C1 segment of cervical spinal cord (tissue), 14 donors: ENCODE measurements at places on chromosomes 3 and 15.

GRCh38 chr3:15558581-15558980, 37.1 kb upstream of the COLQ start:
- no peak for DNase-seq

DNA sequence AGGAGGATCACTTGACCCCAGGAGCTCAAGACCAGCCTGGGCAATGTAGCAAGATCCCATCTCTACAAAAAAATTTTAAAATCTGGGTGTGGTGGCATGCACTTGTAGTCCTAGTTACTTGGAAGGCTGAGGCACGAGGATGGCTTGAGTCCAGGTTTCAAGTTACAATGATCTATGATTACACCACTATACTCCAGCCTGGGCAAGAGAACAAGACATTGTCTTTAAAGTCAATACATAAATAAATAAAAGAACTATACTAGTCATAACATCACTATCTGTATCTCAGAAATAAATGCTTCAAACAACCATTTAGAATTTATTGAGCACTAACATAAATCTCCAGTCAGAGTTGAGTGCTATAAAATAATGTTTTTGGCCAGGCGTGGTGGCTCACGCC, 8.5 kb upstream of the PHLDB2 start:
- DNase-seq: no peak

DNA sequence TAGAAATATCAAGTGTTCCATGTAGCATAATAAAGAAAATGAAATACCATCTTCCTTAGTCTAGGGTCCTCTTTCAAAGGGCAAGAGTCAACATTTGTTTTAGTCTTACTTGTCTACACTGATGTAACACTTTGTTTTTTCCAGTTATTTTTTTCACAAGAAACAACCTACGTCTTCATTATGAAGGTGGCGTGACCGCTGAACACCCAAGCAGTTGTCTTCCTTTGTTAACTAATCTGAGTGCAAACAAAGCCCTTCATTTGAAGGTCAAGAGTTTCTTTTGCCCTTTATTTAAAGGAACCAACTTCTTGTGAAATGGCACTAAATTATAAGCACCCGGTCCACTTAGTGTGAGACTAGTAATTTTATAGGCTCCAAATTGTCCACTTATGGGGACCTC, 73.2 kb downstream of the CD47 start:
- DNase-seq: no peak

- DNase-seq: no peak
These were observed 69.6 kb upstream of the THBS1 start for GRCh38 chr15:39511000-39511915.

DNA sequence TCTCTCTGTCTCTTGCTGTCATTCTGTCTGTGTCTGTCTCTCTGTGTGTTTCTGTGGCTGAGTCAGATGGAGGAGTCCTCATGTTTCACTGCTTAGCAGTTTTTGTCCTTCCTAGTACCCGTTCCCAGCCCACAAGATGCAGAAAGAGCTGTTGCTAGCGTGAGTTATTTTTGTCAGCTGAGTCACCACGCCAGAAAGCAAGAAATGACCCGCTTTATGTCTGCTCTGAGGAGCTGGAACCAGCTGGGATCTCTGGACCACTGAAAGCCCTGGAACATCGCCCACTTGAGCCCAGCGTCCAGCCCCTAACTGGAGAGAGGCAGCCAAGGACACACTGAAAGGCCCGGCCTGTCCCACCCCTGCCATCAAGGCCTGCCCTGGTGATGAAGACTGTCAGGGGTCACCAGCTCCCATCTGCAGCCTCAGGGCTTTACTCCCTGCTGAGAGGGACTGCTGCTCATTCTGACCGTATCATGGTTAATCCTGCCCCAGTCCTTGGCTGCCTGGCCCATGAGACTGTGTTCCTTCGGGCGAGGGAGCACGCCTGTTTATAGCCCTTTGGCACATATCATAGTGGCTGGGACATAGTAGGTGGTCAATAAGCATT, 101.7 kb upstream of the TPM1 start:
- DNase-seq: peak; percentile 56

GRCh38 chr3:114624571-114625181, 330.8 kb downstream of the TIGIT start:
- peak; percentile 80 for DNase-seq

DNA sequence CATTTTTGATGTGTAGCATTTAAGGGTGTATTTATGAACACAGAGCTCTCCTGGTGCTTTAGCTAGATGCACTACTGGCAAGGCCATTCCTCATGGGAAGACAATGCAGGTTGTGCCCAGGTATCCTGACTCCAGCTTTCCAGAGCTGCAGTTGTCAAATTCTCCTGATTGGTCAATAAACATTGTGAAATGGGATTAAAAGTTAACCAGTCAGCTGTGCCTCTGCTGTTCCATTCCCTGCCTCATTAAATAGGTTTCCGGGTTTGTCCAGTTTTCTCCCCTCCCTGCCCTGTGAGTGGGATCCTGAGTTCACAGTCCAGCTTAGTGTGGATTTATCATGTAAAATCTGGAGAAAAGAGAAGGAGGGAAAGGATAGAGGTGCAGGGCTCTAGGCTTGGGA, 207.3 kb downstream of the SQOR start:
- no peak for DNase-seq

DNA sequence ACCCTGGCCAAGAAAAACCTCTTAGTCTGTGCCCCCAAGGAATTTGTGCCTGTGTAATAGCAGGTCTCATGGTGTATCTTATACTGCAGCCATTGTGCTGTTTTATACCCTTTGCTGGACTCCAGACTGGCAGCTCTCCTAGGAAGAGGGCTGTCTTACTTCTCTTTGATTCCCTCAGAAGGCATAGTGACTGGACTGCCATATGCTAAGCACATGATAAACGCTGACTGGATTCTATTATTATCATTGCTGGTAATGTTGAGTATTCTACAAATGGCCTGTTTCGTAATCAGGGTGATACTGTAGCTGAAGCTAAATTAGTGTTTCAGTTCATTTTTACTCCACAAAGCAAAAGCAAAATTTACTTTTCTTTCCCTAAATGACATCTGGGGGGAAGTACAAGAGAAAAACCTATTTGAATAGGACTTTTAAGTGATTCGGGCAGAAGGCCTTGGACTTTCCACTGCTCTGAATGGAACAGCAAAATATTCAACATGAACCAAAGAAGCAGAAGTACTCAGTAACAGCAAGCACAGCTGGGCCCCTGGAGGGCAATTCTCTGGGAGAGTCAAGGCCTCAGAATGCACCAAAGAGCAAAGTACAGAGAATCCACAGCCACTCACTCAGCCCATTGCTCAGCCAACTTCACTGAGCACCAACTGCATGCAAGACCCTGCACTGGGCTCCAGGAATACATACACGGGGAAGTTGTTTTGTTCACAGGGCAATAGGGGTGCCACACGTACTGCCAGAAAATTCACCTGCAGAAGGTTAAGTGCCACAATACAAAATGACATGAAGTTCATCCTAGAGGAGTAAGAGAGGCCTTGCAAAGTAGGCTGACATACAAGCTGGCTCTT, 7.9 kb upstream of the BCL2A1 start:
- no peak for DNase-seq

DNA sequence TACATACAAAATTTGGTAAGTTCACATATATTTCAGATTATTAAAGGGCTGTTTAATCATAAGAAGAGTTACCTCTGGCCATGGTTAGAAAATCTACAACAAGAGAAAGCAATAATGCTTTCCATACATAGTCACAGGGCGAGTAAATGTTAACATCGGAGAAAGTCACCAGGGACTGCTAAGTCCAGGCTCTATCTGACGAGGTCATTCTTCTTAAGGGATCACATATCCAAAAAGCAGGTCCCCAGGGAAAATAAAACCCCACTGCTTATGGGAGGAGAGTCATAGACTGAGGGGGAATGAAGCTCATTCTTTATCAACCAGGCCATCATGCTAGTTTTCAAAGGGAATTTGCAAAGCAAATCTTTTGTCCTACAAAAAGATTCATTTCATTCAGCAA, 3.1 kb downstream of the PCYT1A start:
- DNase-seq: no peak

- no peak for DNase-seq
These were observed 49.0 kb downstream of the LMCD1 start for GRCh38 chr3:8550611-8551010.

DNA sequence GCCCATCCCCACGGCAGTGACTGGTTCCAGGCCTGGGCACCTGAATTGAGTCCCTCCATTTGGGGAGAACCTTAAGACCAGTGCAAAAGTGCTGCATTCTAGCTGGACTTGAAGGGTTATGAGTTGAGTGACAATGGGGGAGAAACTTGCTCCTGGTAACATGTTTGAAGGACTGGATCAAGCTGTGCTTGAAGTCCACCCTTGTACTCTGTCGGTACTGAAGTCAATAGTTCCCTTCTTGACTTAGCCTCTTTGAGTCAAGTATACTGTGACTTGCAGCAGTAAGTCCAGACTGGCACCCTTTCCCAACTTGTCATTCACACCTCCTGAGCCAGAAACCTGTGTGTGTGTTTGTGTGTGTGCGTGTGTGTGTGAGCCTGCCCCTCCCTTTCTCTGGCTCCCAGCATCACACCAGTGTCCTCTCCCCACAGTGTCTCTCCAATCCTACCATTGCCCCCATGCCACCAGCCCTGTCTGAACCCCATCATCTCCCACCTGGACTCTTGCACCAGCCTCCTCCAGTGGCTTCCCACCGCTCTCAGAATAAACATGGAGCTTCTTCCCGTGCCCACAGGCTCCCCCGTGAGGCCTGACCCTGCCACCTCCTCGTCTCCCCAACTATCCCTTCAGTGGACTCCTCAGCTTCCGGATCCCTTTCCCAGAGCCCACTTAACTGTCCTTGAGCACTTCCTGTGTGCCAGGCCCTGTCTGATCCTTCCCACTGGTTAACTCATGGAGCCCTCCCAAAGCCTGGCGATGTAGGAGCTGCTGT, 10.2 kb upstream of the FBLN2 start:
- no peak for DNase-seq

GRCh38 chr3:20516311-20516710, 330.3 kb upstream of the SGO1 start:
- no peak for DNase-seq

DNA sequence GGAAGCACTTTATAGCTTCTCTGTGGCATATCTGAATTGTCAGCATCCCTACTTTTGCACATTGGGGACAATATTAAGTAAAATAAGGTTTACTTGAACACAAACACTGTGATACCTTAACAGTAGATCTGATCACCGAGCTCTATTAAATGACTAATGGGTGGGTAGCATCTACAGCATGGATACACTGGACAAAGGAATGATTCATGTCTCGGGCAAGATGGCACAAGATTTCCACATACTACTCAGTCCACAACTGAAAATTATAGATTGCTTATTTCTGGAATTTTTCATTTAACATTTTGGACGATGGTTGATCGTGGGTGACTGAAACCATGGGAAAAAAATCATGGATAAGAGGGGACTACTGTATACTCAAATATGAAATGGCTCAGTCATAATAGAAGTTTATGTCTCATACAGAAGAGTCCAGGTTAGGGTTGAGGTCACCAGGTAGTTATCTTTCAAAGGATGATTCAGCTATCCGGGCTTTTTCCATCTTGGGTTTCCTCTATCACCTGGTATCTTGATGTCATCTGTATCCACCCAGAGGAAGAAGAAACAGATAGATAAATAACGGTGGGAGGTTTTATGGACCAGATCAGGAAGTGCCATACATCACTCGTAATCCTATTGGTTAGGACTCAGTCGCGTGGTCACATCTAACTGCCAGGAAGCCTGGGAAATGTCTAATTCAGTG, 320.0 kb upstream of the RARB start:
- no peak for DNase-seq

DNA sequence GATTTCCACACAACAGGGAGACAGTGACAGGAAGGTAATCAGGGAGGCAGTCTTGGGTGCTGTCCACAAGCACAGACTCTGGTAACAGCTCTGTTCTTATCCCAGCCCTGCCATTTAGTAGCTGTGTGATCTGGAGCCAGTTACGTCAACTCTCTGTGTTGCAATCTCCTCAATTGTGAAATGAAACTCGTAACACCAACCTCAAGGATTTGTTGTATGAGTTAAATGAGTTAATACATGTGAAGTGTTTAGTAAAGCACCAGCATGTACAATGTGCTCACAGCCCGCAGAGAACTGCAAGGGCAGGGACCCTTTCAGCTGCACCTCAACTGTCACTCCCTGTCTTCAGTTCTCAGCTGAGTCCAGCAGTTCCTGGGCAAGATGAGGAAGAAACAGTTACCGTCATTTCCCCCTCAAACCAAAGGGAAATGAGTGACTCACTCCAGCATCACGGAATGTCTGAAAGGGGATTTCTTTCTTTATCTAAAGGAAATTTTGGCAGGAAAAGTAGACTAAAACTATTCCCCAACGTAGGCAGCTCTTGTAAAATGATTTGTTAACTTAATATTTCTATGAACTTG, 39.9 kb upstream of the MB21D2 start:
- no peak for DNase-seq

GRCh38 chr15:25058080-25058785, 103.4 kb downstream of the SNRPN start:
- no peak for DNase-seq

GRCh38 chr15:60580650-60581376, 101.9 kb upstream of the ICE2 start:
- DNase-seq: no peak

DNA sequence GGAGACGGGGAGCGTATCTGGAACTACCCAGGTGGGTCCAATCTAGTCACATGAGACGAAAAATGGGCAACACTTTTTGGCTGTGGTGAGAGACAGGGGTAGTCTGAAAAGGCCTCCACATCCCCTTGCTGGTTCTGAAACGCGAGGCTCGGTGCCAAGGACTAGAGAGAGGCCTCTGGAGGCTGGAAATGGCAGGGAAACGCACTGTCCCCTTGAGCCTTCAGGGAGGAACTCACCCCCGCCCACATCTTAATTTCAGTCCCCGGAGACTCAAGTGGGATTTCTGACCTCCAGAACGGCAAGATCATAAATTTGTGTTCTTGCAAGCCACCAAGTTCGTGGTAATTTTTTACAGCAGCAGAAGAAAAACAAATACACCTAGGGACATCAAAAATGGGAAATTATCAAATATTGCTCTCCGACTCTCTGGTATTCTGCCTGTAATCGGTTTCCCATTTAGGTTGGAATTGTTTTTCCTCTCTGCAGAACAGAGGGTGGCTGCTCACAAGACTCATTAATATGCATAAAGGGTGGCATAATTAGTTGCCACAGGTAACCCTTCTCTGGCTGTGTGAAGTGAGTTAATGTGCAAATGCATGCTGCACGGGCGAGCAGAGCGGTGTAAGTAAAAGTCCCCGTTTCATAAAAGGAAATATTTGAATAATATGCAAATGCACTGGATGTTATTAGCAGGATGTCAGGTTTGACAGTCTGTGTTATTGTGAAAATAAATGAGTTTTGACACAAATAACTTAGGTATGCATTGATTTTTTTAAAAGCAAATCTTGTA, 185.7 kb downstream of the ARRDC4 start:
- DNase-seq: no peak

DNA sequence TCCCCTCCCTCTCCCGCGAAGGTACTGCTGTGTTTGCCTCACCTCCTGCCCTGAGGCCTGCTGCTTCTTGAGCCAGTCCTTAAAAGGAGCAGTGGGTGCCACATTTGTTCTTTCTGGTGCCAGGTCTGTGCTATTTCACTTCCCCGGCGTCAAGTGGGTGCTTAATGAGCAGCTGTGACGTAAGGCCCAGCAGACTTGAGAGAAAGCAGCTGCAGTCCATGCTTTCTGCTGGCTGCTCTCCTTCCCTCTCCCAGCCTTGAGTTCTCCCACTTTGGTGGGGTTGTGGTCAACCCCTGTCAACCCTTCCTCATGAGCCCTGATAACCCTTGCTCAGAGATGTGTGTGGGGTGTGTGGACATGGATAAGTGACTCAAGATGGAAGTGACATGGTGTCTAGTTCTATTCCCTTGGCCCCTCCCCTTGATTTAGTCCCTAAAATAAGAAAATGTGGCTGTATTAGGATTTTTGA, 6.9 kb downstream of the INAFM2 start:
- no peak for DNase-seq
